Daoy (cell line): ENCODE measurements at places on chromosomes 13 and 19. TPM values are rescaled to one million over a fixed set of nuclear protein-coding genes. Genes with fewer than 3 reads are reported as not detected.

GRCh38 chr13:110856942-110857835, 57.7 kb downstream of the ANKRD10 start:
- DNase-seq: no peak

DNA sequence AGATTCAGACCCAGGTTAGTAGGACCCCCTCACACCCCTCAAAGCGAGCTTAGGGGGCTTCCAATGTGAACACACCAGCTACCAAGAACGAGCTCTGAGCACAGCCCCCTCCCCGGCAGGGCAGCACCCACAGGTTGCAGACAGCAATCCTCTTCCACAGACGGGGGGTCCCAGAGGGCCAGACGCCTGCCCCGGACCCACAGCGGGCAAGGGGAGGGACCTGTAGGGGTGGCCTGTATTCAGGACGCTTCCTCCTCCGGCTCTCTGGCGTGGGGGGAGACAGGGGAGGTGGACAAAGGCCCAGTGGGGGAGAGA, 4.8 kb downstream of the TTYH1 start:
- DNase-seq: no peak

GRCh38 chr19:55253842-55254624, 4.8 kb downstream of the PPP6R1 start:
- DNase-seq: no peak

ANGPTL4 gene
- 0.86 TPM in 1 of 2 replicates, not detected in the other for total RNA-seq

MBD3L5 gene
- total RNA-seq: not detected in 2 replicates
